ENCODE measurements at places on chromosomes 12 and 14.

DNA sequence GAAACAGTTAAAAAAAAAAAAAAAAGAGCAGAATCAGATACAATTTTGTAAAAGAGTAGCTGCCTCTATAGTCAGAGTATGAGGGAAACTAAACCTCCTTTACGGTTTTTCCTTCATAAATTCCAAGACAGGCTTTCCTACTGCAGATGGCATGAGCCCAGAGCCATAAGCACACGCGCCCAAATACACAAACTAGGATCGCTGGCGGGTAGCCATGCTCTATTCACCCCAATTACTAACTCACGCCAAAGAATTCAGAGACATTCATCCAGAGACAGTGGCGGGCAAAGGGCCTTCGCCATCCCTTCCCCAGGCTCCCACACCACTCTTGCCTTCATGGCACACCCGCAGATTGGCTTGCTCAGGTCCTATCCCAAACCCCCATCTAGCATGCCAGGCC, 48.2 kb downstream of the MOK start:
- DNase-seq = no peak

DNA sequence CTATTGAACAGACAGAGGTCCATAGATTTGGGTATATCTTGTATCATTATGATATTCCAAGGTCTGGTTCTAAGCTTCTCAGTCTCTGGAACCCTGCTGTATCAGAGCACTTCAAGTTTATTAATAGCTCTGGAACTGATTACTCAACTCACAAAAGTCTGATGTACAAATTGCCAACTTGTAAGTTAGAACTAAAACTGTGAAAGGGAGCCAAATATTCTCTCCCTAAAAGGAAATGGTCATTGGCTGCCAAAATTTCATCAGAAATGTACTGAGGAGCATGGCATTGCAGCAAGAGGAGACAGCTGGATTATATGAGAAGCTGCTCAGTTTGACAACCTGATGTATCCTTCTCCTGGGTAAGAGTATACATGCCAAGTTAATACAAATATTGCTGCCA, 828.8 kb upstream of the SEL1L start:
- DNase-seq = no peak

- no peak for DNase-seq
These were observed at the start of gene IFNG for GRCh38 chr12:68159681-68160304. Gene IFNG (minus strand): TSS chr12:68159740. CDS start chr12:68159615, 125 bp downstream.

DNA sequence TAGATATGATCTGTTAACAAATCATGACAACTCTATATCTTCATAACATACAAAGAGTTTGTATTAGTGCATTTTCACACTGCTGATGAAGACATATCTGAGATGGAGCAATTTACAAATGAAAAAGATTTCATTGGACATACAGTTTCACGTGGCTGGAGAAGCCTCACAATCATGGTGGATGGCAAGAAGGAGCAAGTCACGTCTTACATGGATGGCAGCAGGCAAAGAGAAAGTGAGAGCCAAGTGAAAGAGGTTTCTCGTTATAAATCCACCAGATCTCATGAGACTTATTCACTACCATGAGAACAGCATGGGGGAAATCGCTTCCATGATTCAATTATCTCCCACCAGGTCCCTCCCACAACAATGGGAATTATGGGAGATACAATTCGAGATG, 157.6 kb downstream of the DUSP6 start:
- no peak for DNase-seq

DNA sequence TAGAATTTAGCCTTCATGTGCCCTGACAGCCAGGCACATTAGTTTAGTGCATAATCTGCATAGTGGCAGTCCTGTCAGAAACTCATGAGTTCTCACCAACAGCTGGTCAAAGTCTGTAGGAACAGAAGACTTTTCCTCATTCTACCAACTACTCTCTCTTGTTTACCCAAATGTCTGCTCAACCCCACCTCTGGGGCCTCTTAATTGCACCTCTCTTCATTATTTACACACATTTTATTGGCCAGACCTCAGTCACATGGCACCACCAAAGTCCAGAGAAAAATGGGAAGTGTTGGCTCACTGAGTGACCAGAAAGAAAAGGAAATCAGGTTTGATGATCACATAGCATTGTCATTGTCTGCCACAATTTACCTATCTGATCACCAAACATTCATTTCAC, 114.6 kb upstream of the PLXNC1 start:
- no peak for DNase-seq

DNA sequence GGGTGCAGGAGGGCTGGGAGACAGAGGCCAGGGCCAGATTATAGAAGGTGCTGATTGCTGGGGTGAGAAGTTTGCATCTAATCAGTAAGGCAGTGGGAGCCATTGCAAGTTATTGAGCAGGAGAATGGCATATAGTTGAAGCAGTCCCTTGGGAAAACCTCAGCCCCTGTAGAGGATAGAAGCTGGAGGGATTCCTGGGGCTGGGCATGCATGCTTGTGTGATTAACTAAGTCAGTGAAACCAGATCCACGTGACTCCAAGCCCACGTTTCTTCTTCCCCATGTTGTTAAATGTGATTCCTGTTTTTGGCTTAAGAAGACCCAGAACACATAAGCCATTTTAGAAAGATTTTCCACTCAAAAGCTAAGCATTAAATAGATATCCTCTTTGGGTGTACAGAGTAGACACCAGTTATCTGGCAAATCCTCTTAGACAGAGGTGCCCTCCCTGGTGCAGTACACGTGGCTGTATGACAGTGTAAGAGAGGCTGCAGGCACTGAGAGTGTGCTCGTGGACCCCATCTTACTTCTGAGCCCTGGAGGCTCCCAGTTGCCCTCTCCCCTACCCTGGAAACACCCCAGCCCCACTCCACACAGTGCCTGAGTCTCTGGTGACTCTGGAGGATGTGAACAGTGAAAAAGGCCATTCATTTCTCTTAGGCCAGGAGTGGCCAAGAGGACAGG, 3.2 kb downstream of the C14orf132 start:
- no peak for DNase-seq

DNA sequence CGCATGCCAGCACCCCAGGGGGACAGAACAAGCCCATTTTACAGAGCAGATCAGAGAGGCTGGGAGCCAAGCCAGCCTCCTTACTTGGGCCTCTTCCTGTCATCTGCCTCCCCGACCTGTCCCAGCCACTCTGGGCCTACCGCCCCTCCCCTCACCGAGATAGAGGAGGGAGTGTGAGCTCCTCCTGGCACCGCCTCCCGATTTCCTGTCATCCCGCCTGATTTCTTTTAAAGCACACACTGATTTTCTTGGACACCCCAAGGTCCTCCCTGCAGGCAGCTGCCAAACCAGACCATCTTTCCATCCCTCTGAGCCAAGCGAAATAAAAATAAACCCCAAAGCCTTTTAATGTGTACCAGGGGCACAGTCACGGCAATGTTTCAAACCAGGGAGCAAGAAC, 108.4 kb downstream of the RFLNA start:
- peak; percentile 85 for DNase-seq

GRCh38 chr12:22828066-22828465, 203.1 kb downstream of the ETNK1 start:
- no peak for DNase-seq

DNA sequence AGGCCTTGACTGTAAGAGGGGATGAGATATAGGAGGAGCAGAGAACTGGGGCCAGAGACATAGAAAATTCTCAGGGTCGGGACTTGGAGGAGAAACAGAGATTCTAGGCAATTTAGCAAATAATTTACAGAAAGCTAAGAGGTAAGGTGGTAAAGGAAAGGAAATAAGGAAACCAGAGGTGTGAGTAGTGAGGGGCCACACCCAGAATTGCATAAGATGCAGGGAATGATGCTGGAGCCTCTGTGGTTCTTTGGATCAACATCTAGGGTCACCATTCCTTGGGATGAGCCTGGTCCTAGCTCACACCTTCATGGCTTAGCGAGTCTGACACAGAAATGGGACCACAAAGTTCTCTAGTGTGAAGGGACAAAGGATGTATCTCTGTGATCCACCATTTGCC, 949 bp upstream of the SDR9C7 start:
- no peak for DNase-seq

- no peak for DNase-seq
These were observed 57.9 kb upstream of the FICD start for GRCh38 chr12:108457006-108457733.

DNA sequence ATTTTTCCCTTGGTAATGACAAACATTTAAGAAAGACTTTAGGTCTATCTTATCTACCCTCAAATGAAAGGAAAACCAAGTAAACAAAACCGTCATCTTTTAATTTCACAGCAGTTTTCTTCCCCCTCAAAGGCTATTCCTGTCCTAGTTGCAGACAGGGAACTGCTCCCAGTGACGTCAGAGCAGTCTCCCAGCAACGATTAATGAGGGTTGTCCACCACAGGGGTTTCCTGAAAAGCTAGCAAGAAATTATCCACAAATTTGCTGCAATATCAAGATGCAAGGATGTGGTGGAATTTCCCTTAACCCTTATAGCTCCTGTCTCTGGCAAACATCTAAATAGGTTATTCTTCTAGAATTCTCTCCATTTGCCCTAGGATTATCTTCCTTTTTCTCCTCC, 89.1 kb upstream of the STAC3 start:
- peak; percentile 75 for DNase-seq

DNA sequence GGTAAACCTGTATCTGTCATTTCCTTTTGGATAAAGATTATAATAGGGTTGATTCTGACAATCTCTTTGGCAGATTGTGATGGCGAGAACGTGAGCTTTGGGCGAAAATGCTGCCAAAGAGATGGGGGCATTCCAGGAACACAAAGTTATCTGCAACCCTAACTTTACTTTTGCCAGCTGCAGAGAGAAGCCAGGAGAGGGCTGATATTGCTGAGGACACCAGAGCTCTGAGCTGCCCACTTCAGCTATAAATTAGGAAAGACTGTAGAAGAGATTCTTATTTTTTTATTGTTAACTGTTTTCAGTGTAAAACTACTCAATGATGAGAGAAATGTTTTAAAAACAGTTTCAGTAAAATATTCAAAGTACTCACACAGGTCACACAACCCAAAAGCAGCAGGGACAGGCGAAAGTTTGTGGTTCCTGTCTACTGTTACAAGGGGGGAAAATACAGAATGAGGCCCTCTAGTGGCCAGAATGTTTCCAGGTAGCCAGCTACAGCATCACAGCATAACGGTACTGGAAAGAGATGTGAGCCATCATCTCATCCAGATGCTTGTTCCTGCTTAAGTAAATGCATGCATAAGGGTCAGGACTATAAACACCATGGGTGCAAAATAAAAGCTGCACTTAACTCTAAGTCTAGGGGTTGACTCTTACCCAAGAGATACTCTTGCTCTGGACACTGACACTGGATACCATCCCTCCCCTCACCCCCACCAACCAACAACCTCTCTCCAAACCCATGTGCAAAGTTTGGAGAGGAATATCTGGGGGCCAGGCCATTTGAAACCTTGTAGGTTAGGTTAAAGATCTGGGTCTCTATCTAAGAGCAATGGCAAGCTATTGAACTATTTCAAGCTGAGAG, 498.4 kb downstream of the RMST start:
- DNase-seq = no peak

GRCh38 chr12:2845280-2845679, 10.4 kb upstream of the NRIP2 start:
- DNase-seq = no peak

GRCh38 chr12:93786656-93787397, 109.7 kb downstream of the CRADD start:
- DNase-seq = no peak
